NCI-H510A (cell line): ENCODE measurements at places on chromosomes 16 and 17.
A peak's percentile ranks its signal among the peaks of the same experiment; 100 is the strongest.

DNA sequence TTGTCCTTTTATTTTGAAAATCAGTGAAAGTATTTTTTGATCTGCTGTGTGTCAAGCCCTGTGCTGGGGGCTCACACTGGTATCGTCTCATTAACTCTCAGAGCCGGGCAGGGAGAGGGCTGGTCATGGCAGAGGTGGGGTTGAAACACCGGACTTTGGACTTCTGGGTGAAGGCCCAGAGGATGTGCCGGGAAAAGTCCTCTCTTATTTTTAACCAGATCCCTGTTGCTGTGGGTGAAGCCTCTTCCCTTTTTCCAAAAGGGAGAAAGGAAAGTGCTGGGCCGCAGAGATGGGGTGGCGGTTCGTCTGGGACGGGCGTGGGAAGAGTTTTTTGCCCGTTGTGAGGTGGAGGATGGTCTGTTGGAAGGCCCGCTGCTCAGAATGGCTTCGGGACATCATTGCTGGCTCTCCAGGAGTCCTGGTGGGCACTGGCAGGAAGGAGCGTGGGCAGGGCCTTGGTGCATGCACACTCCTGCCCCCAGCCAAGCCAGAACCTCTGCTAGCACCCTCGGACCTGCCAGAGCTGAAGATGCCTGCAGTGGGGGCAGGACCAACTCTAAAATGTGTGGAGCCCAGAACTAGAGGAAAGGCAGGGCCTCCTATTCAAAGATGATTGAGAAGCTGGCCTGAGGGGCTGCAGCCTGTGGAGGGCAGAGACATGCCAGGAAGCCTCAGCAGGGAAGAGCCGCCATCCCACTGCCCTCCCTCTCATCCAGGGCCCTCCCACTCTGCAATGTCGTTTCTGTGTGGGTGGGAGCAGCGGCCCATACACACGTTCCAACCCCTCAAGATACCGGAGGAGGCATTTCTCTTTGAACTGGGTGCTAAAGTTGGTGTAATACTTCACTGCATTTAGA is 213.2 kb downstream of the CCDC182 start:
- no peak for DNase-seq

DNA sequence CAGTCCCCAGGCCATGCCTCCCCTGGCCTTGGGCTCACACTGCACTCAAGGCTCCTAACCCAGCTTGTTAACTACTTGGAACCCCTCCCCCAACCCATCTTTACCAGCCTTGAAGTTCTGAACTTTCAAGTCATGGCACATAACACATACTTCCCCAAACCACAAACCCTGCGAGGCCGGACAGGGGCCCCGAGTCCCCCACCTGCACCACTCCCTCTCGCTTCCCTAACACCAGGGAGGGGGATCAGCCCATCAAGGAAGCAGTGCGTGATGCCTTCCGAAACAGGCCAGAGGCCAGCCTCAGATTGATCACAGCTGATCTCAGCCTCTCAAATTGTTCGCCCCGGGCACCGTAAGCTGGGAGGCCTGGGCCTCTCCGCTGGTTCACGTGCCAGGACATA is 3.0 kb upstream of the NLRC3 start:
- DNase-seq = no peak

DNA sequence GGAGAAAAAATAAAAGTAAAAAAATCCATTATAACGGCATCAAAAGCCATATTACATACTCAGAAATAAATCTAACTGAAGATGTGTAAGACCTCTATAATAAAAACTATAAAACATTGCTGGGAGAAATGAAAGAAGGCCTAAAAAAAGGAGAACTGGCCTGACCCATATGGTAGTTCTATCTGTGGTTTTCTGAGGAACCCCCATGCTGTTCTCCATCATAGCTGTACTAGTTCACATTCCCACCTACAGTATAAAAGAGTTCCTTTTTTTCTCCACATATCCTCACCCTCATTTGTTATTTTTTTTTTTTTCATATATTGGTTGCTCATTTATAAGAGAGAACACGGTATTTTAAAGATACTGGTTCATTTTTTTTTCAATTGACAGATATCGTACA is 191.8 kb downstream of the STX8 start:
- DNase-seq = no peak

- DNase-seq = peak; percentile 70
Measured at GRCh38 chr17:4908711-4909496, 6.0 kb upstream of the CHRNE start.

- DNase-seq = no peak
Measured at GRCh38 chr16:81495321-81496234, 51.0 kb downstream of the CMIP start.

DNA sequence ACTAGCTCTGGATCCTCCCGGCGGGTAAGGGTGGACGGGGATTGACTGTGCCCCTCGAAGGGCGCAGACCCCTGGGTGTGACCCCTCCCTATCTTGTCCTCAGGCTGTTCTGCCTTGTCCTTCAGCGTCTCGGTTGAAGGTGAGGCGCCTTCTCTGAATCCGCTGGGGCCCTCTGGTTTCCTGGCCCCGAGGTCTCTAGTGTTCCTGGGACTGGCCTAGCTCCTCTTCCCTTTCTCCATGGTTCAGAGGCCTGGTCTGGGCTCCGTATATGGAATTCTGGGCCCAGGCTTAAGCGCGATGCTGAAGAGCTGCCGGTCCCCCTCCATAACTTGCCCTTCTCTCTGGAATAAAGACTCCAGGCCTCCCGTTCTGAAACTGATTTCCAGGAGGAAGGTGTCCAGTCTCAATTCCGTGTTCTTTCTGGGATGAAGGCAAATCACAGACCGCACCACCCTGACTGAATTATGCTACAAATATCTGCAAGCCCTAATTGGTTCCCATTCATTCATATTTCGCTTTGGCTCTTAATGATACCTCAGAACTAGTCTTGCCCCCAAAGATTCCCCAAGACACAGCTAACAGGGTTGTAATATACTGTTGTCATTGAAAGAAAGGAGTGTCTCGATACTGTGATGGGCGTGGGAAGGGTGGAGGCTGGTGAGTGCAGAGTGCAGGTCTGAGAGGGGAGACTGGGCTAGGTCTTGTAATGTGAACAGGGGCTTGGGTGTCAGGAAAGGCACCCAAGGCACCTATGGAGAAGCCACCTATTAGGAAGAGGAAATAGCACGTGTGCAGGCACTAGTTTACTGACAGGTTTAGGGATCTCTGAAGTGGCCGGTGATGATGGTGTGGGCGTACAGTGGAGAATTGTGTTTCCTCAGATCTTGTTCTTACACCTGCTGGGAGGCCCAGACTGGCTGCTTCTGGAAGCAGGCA is 851 bp downstream of the EDC4 start:
- no peak for DNase-seq

- peak; percentile 17 for DNase-seq
Measured at GRCh38 chr16:15671530-15672117, 21.6 kb downstream of the NDE1 start.

DNA sequence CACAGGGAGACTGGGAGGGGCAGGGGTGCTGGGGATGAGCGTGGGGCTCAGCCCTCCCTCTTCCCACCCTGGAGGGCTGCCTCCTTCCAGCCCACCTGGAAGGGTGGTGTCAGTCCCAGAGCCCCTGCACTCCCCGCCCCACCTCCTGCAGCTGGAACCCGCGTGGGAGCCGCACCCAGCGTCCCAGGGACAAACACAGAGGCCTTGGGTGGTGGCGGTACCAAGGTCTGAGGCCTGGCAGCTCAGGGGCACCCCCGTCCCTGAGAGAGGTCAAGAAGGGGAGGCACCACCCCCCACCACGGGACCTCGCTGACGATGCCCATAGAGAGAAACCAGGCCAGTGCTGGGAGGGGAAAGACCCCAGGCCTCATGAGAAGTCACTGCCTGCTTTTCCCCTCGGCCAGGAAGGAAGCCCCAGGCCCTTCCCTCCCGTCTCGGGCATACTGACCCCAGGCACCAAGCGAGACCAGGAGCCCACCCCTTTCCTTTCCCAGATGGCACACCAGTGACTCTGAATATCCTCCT is 4.1 kb downstream of the HS3ST6 start:
- no peak for DNase-seq

GRCh38 chr17:63142836-63143235 is 176.8 kb downstream of the TANC2 start:
- no peak for DNase-seq

GRCh38 chr16:9327253-9327652 is 235.8 kb downstream of the HAPSTR1 start:
- no peak for DNase-seq

GRCh38 chr17:55274355-55275255 is 9.8 kb downstream of the HLF start:
- DNase-seq = no peak

GRCh38 chr17:4083187-4083586 is 59.6 kb downstream of the ZZEF1 start:
- DNase-seq = no peak

DNA sequence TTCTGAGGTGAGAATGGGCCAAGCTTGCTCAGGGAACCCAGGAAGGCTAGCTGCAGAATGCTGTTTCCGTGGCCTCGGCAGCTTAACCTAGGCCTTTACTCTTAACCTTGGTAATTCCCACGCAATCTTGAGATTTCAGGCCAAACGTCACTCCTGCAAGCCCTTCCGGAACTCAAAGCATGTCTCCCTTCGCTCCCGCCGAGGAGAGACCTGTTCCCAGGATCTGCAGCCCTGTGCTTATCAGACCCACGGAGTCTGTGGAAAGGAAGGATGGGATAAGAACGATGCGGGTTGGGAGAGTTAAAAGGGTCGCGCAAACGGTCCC is 524 bp upstream of the ZFP3 start:
- DNase-seq = no peak

DNA sequence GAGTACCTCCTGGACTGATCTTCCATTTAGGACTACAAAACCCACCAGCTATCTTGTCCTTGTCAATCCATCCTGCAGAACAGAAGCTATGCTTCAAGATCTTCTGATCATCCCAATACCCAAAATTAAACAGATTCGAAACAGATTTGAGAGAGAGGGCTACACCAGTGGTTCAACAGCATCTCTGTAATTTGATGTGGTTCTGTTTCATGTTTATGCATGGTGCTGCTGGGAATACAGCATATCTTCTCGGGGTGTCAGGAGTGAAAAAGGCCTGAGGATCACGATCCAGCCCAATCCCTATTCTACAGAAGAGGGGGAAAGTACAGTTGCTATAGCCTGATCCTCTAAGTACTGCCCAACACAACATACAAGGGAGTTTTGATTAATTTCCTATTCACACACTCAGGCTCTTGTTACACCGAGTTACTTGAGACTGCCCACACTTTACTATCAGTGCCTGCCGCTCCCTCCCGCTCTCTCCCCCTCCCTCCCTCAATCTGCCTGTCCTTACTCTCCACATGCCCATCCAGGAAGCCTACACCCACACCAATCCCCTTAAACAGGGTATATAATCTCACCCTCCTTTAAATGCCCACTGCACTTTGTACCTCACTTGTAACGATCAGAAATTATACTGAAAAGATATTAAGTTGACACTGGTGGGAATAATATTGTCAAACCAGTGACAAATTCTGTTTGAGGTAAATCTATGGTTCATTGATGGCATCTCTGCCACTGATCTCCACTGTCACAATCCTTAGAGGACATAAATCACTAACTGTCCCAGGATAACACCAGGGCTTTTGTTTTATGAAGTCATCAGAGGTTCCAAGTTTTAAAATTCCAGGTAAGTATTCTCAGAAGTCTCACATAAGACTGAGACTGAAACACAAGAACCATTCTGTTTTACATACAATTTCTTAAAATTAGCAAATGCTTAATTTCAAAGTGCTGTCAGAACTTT is 89.3 kb upstream of the PLEKHM1 start:
- no peak for DNase-seq

GRCh38 chr16:29126057-29126494 is 141.2 kb downstream of the LAT start:
- DNase-seq = no peak
